ENCODE measurements at places on chromosomes 3 and 15.

GRCh38 chr3:15269091-15269989 is 63.0 kb downstream of the SH3BP5 start:
- peak; percentile 75 for DNase-seq

DNA sequence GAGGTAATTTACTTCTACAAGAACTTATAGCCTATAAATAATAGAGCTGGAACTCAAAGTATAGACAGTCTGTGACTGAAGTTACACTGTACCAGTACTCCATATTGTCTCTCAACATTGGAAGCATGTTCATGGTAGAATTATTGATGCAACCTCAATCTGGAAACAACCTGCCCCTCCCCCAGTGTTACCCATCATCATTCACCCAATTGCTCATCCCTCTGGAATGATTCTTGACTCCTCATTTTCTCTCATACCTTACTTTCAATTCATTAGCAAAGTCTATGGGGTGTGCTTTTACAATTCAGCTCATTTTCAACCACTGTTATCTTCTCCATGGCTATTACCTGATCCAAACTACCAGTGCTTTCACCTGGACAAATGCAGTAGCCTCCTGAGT is 151.7 kb downstream of the CPNE4 start:
- no peak for DNase-seq

DNA sequence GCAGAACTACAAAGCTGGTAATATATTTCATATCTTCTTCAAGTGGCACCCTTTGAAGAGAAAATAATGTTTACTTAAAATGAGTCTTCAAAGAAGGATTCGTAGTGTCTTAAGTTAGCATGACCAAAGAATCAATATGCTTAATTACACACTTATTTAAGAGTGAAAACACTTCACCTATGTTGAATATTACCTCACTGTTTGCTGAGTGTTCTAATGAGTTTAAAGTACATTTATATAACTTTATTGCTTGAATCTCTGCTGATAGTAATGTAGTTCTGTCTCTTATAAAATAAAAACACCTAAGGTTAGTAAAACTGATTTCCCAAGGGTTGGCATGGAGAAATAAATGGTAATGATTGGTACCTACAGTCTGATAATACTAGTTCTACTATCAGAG is 143.3 kb upstream of the SLC2A2 start:
- DNase-seq, result no peak

DNA sequence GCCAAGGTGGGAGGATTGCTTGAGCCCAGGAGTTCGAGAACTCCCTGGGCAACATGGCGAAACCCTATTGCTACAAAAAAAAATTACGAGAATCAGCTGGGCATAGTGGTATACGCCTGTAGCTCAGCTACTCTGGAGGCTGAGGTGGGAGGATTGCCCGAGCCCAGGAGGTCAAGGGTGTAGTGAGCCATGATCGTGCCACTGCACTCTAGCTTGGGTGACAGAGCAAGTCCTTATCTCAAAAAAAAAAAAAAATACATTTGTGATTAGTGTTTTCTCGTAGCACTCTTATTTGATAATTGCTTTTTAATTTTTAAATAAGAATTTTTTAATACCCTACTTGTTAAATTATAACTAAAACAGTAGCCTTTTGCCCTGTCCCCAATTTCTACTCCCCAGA is 18.4 kb downstream of the IREB2 start:
- DNase-seq, result no peak
